ENCODE measurements at places on chromosomes 6 and 20.

DNA sequence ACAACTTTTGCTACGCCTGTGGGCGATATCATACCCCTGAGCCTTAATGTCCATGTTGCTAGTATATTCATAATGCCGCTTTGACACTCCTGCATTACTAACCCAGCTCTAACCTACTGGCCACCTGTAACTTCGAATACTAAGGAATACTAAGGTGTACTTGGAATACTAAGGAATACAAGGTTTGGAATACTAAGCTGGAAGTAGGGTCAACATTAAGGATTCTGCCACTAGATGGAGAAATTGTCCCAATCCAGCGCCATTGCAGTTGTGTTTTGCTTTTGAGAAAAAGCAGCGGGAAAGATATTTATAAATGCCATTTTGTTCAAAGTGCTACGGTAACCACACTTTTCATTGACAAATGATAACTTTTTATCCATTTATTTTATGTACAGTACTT, 10.7 kb downstream of the TBXT start:
- peak; percentile 22 for DNase-seq

- no peak for DNase-seq
Measured at GRCh38 chr6:144361016-144361415, 75.9 kb downstream of the UTRN start.

DNA sequence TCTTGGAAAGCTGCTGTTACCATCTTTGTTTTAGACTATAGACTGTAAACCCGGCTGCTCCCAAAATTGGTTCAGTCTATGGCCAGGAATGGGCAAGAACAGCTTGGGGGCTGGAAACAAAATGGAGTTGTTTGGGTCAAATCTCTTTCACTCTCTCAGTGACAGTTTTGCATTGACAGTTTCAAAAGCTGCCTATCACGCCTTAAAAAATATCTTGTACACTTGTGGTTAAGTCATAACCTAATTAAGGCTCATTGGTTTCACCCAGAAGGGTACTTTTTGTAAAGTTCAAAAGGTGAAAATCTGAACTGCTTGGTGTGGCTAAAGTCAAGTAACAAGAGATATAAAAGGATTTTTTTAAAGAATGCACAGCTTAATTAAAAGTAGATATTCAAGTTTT, 76.1 kb upstream of the PRL start:
- no peak for DNase-seq

DNA sequence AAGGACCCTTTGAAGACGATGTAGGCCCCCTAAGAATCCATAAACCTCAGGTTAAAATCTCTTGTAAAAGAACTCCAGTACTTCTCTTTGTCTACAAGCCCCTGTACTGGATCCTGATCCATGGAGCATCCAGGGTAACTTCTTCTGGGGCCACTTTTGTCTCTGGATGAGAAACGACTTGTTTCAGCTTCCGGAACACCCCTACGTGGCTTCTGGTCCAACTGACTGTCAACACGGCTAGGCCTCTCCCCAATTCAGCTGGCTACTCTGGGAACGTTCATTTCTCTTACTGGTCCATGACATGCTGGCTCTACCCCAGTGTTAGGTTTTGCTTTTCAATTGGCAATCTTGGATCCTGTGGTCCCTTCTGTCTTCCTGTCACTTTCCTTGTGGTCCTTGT, 198.0 kb downstream of the BACH2 start:
- DNase-seq, result no peak

DNA sequence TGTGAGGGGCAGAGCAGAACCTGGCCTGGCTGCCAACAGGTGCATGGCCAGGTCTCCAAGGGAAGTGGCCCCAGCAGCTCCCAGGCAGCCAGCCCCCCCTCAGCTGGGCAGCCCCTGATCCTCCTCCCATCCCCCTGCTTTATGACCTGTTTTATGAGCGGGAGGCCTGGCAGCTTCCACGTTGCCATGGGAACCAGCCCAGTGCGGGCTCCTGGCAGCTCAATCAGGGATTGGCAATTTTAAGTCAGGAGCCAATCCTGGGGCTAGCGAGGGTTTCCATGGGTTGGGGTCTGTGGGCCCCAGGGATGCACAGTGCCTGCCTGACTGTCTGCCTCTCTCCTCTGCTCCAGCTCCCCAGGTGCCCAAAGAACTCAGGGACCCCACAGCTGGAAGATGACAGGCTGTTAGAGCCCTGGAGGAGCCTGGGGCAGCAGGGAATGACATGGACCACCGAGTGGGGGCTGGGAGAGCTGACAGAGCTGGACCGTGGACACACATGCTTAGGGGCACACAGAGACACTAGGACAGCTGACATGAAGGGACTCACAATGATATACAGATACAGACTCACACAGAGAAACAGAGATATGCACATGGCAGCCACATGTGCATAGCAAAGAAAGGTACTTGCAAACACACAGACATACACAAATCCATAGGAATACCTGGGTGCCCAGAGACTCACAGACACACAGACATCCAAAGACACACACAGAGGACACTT, 56.5 kb upstream of the SIRPA start:
- no peak for DNase-seq
